ENCODE measurements at places on chromosomes 3 and 15. TPM values are rescaled to one million over a fixed set of nuclear protein-coding genes. Genes with fewer than 3 reads are reported as not detected.

Gene STRIT1
- total RNA-seq = not detected

Gene GHSR
- total RNA-seq = not detected

Gene CCR4
- total RNA-seq = 118 TPM

Gene GOLGA8S
- 0.38 TPM for total RNA-seq

Gene EXD1
- not detected for total RNA-seq

All from activated CD4-positive, alpha-beta memory T cell treated with anti-CD3 and anti-CD28 coated beads, Interleukin-2, amount 10 ng/mL, durations not matched to agents 7 days and 5 days (primary cell).